T-helper 17 cell (primary cell): ENCODE measurements at places on chromosomes 1 and 21.

DNA sequence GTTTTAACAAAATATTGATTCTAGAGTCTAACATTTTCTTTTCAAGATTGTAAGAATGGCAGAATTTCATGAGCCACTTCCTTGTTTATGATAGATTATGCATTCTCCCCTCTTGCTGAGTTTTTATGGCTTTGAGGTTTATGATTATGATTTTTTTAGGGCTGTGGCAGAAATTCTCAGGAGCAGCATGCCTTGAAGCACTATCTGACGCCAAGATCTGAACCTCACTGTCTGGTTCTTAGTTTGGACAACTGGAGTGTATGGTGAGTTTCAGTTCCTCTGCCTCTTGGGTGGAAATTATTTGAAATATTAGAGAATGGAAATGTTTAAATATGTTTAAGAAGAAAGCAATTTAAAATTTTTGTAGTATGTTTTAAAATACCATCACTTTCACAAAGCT, 10.2 kb downstream of the USP16 start:
- no peak for DNase-seq

GRCh38 chr1:92969517-92969916, 8.3 kb upstream of the DIPK1A start:
- DNase-seq: no peak

DNA sequence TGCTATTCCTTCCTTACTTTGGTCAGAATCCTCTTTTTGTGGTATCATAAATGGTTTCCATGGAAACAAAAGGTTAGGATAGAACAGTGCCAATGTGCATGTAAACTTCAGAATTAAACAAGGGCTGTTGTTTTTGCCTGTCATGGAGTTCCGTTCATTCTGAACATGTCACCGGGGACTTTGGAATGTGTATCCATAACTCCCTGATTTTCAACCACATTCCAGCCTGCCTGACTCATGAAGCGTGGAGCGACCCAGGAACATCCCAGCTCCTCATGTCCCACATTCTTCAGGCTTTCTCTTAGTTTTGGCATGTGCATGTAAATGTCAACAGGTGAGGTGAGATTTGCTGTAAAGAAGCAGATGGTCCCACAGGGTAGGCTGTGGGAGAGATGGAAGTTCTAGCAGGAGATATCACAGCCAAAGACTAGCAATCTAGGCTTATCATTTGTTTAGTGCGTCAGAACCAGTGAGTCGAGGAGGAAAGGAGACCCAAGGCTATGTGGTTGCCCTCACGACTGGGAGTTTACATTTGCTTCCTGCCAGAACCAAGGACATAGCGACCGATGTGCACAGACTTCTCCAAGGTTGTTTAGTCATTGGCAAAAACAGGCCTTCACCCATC, 23.0 kb upstream of the DNAJC11 start:
- DNase-seq: no peak

GRCh38 chr1:216314379-216315095, 108.7 kb downstream of the USH2A start:
- no peak for DNase-seq

DNA sequence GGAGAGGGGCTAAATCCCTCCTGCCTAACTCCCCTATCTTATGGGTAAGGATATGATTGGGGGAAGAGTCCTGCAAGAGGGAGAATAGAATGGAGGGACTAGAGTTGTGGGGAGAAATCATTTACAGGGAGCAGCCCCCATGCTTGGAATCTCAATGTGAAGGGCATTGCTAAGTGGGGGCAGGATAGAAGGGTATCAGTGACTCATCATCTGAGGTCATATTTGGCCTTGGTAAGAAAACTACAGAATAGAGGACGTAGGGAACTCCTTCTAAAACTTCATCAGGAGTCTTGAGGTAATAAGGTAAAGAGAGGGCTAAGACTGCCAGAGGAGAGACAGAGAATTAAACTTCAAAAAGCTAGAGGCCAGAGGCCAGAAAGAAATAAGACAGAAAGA, 487 bp downstream of the HJV start:
- no peak for DNase-seq

- DNase-seq: no peak
Measured at GRCh38 chr1:102191723-102192122, 195.0 kb upstream of the OLFM3 start.
